Glomerular endothelial cell (primary cell): ENCODE measurements at places on chromosomes 3 and 15. TPM values are rescaled to one million over a fixed set of nuclear protein-coding genes. Genes with fewer than 3 reads are reported as not detected.

- no peak for DNase-seq
These were observed at the start of gene SLC51A for GRCh38 chr3:196216089-196216564. TSS of gene SLC51A (plus strand) at chr3:196216534. CDS start at chr3:196216713, 179 bp downstream.

DNA sequence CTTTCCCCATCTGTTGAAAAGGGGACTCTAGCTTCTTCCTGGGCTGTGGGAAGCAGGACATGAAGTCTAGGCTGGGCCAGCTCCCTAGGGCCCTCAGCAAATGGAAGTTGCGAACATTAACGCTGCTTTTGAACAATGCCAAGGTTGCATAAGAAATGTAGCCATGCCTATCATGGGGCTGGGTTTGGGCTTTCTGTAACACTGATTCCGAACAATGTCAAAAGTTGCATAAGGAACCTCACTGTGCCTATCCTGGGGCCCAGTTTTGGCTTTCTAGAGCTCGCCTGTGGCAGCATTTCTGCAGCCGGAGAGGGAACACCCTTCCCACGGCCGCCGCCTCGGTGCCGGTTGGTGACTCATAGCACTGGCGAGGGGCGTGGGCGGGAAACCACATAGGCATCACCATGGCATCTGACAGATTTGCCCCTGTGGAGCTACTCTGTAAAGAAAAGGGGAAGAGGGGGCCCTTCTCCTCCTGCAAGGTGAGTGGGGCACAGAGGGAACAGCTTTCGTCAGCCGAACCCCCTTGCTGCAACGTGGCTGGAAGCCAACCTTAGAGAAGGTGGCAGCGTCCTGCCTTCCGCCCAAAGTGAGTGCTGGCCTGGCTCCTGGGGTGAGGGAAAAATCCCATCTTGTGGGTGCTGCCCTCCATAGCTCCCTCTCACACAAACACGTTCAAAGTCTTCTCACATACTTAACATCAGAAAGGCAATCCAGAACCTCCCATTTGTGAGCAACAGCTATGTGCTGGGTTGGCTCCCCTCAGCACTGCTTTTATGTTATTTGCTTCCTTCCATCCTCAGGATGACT is 46.6 kb upstream of the ATP2B2 start:
- no peak for DNase-seq

GRCh38 chr3:30685267-30685667 is 78.9 kb downstream of the TGFBR2 start:
- DNase-seq: no peak

DNA sequence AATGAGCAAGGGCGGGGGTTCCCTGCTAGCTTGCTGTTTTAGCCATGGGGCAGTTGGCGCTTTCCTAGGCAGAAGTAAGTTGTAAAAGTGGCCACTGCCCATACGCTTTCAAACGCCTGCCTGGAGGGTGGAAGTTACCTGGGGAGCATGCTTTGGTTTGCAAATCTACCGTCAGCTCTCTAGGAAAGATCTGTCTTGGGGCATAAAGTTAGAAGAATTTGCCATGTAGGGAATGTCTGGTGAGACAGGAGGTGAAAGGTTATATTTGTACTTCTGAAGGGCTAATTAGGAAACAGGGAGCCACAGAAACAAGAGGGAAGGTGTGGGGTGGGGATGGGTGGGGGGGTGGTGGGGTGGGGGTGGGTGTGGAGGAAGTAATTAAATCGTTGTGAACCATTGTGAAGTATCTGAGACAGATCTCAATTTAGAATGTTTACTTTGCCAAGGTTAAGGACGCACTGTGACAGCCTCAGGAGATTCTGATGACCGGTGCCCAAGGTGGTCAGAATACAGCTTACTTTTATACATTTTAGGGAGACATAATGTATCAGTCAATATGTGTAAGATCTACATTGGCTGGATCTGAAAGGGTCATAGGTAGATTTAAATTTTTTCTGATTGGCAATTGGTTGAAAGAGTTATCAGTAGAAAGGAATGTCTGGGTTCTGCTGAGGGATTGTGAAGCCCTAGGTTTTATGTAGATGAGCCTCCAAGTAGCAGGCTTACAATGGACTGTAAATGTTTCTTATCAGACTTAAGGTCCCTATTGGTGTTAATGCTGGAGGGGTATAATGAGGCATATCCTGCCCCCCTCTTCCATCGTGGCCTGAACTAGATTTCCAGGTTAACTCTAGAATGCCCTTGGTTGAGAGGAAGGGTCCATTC is 62.0 kb upstream of the GCNT3 start:
- no peak for DNase-seq

- DNase-seq: no peak
These were observed at the start of gene PLXND1 for GRCh38 chr3:129606636-129607390. TSS of gene PLXND1 (minus strand) at chr3:129606676. CDS start at chr3:129606639, 37 bp downstream.

- DNase-seq: no peak
These were observed 159.5 kb downstream of the RPLP1 start for GRCh38 chr15:69612112-69612511.

DNA sequence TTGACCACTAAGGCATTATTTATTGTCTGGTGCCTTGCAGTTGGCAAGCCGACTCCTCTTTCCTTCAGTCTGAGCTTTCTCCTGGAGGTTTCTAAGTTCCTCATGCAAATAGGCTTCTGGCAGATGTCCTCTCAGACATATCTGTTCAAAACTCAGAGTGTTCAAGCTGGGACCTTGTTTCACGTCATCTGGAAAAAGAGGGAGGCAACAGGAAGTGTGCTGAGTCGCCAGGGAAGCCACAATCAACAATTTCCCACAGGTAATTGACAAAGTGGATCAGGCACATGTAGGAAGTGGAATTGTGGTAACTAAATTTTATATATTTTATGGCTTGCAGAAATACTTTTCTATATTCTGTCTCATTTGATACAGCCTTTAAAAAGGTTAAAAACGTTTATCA is 14.6 kb downstream of the SCG5 start:
- DNase-seq: no peak

GRCh38 chr3:129429080-129429451 is 630 bp upstream of the EFCAB12 start:
- DNase-seq: no peak

- no peak for DNase-seq
These were observed 12.1 kb downstream of the PDCD6IP start for GRCh38 chr3:33810545-33810944.

DNA sequence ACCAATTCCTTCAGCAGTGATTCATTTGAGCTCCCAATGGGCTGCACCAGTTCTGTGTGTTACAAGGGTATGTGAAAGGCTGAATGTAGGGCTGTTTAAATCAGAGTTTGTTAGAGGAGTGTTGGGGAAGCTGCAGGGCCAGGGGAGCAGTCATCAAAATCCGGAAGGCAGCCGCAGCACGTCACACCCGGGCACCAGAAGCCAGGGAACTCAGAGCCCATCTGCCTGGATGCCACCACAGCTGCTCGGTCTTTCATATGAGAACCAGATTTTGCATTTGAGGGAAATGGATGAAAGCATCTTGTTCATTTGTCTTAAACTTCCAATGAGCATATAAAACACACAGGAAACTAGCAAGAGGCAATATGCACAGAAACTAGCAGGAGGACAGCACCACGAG is 24.2 kb upstream of the NEO1 start:
- no peak for DNase-seq

GRCh38 chr15:51770902-51771301 is 19.5 kb downstream of the TMOD2 start:
- no peak for DNase-seq

GRCh38 chr3:83438188-83438587 is 1520.6 kb upstream of the CADM2 start:
- DNase-seq: no peak

DNA sequence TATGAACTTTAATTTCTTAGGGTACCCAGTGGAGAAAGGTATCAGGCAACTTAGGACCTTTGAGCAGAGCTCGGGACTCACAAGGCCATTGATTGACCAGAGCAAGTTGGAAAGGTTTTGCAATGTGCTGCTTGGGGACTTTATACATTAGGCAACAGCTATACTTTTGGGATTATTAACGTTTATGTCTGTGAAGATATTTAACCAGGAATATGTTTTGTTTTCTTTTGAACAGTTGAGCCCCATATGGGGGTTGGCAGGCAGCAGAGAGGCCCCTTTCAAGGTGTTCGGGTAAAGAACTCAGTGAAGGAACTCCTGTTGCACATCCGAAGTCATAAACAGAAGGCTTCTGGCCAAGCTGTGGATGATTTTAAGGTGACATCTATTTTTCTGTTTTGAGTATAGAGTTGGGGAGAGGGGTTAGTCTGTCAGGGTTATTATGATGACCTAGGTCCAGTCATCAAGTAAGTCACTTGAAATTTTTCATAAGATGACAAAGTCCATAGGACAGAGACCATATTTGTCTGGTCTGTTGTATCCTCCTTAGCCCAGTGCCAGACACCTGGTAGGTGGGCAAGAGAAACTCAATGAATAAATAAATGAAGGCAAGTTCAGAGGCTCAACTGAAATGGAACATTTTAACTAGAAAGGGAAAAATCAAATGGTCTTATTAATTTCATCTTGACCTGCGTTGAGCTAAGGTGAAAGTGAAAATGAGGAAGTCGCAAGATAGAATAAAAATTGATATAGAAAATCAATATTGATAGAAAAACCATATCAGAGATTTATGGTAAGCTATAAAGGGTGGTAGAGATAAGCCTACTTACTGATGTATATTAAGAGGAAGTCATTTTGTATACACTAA is 2.8 kb downstream of the NFKBIZ start:
- DNase-seq: no peak

DNA sequence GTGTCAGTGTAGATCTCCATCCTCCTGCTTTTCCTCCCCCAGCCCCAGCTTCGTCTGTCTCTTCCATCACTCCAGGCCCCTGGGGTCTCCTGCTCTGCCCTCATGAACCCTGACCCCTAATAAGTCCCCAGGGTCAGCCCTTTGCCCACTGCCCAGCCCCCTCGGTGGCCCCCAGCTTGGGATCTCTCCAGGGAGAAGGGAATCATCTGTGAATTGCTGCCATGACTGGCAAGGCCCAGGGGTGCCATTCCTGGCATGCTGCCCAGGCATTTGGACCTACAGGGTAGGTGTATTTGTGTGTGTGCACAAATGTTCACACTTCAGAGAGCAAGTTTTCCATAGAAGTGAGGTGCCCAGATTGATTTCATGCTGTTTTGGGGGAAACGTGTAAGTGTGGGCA is 5.9 kb upstream of the TBC1D21 start:
- DNase-seq: no peak

- DNase-seq: no peak
These were observed 484.5 kb upstream of the PROK2 start for GRCh38 chr3:72269475-72269874.

DNA sequence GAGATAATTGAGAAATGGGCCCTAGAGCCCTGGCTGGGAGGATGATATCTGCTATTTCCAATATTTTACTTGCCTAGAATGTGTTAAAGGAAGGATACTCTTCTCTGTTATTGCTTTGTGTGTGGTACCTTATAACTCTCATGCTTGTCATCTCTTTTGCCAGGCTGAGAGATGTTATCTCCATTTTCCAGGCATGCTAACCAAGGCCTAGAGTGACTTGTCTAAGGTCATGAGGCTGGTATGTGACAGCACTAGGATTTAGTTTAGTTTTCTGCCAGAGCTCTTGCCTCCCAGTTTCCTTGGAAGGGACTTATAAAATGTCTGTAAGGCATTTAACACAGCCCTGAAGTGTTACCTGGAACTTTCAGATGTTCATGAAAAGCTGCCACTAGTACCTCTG is 1.4 kb downstream of the CLK3 start:
- no peak for DNase-seq

GRCh38 chr3:8593021-8593827 is 51.4 kb downstream of the SSUH2 start:
- DNase-seq: no peak

DNA sequence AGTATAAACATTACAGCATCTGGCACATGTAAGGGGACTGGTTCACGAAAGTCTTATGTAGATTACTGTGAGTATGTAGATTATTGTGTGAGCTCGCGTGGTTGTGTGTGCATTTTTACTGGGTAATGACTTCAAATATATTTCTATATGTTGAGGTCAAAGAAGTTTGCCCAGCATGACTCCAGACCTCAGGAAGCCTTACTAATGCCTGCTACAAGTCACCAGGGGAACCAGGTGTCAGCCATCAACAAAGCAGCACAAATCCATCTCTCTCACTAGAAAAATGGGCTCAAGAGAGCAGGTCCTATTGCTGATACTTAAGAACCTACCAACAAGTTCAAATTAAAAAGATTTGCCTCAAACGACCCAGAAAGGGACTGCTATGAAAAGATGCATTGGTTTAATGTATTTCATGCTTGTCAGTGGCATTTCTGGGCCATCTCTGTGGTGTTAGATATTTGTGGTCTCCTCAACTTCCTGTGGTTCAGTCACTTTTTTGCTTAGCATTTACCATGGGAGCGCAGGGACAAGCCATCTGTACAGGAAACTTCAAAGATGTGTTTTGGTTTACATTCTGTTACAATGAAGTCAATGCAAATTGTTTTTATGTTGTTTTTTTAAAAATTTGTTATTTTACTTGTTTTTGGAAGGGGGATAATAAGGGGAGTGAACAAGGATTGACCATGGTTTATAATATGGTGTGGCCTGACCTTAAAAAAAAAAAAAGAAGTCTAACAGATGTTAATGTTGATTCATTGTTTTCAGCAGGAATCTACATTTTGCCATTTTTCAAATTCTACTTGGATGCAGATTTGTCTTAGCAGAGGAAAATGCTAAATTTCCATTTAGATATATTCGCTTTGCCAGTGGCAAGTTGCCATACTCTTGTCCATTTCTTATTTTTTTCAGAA is 172.1 kb upstream of the ADAMTS9 start:
- no peak for DNase-seq

DNA sequence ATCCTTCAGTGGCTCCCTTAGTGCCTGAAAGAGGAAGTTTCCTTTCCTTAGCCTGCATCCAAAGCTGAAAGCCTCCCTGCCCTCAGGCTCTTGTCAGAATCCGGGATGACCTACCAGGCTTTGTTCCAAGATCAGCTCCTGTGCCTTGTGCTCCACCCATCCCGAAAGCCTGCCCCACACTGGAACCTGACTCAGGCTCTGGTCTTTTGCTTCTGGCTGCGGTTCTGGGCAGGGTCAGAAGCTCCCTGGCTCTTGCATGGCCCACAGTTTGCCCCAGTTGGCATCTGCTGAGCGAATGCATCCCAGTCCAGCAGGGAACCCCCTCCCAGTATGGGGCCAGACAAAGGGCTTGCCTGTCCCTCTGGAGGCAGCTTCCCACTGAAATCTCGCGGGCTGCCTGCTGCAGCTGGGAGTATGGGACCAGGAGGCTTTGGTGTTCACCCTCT is 25.9 kb upstream of the KIF23 start:
- DNase-seq: no peak

DNA sequence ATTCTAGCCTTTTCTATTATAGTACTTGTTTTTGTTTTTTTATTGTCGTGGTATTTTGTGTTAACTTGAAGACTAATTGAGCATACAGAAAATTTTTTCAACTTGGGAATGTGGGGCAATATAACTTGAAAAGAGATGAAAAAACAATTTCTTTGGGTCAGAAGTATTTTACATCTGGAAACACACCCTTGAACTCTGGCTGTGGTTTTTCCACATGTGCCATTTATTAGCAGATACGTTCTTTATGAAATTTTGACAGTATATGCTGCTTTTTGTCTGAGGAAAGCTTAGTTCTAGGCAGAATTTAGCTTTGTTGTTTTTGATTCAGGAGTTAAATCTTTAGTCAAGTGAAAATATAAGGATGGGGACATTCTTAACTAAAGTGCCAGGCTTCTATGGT is 44.7 kb downstream of the TCF12 start:
- no peak for DNase-seq

- DNase-seq: no peak
These were observed 41.7 kb upstream of the MYO5C start for GRCh38 chr15:52337198-52337853.

GRCh38 chr15:78341057-78341987 is 1.2 kb downstream of the CRABP1 start:
- DNase-seq: no peak

Gene MOBP
- total RNA-seq: 0.23 TPM in 1 of 2 replicates, not detected in the other

Gene PARP15
- 1.1 and 4.3 TPM in 2 replicates for total RNA-seq

Gene ZNF774
- 1.3 and 1.6 TPM in 2 replicates for total RNA-seq

Gene KIF7
- total RNA-seq: 5.1 and 10.4 TPM in 2 replicates

Gene ATP2B2
- total RNA-seq: not detected in 2 replicates

Gene USP50
- total RNA-seq: not detected in 2 replicates
